OCI-M1 (cell line): ENCODE measurements at places on chromosomes 12 and 14.

- no peak for DNase-seq
These were observed 575 bp upstream of the FMNL3 start for GRCh38 chr12:49707812-49708147.

DNA sequence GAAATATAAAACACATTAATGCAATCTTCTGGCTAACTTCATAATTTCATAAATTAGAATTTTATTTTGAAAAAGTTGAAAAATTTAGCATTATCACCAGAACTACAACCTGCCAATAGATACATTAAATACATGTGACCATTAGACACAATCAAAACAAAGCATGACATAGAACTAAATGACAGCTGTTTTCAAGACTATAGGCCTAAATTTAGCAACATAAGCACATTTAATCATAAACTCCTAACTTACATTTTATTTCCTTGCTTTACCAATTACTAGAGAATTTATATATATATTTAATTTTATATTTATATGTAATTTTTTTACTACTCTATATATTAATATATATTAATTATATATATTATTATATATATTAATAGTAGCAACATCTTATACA lies 165.4 kb downstream of the CEP128 start:
- no peak for DNase-seq

- no peak for DNase-seq
These were observed 164.1 kb downstream of the ITPR2 start for GRCh38 chr12:26668847-26669246.

DNA sequence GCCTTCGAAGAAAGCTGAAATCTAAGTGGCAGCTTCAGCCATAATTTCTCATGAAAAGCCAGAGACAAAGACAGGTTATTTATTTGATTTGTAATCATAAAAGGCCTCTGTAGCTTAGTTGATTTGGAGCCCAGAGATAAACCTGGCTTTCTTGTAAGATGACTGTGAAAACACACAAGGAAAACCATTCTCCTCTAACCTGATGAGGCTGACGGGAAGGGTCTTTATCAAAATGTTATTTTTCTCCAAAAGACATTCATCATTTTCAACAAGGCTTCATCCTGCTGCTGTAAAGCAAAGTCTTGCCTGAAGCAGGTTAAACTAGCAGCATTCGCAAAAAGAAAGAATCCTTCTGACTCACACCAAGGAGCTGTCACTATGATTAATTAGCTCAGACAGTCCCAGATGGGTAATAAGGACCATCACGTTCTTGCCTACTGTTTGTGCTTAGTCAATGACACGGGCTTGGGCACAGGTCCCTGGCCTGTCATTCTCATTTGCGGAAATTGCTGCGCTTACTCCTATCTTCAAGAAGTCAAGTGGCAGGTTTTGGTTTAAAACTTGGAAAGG lies 286.6 kb downstream of the C12orf75 start:
- DNase-seq = no peak

- DNase-seq = no peak
These were observed 56.7 kb downstream of the PPFIBP1 start for GRCh38 chr12:27580561-27581330.

GRCh38 chr12:29902043-29902442 lies 118.3 kb upstream of the TMTC1 start:
- no peak for DNase-seq

- no peak for DNase-seq
These were observed 96.1 kb downstream of the PIWIL1 start for GRCh38 chr12:130433834-130434233.

- peak; percentile 52 for DNase-seq
These were observed 7.7 kb downstream of the GATC start for GRCh38 chr12:120453977-120454376.

DNA sequence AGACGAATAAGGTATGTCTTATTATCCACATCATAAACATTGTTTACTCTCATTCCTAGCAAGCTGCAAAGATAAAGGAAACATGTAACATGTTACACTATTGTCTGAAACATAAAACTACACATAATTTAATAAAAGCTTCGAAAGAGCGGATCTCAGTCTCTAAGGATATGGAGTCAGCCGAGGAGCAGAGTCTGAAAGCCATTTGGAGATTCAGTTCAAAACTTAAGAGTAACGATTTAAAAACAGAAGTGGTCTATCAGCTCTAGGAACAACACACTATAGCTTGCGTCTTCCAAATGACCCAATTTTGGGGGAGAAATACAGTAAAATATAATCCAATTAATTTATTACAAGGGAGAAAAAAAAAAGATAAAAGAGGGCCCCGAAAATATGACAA lies 775 bp downstream of the NEMF start:
- peak; percentile 46 for DNase-seq

DNA sequence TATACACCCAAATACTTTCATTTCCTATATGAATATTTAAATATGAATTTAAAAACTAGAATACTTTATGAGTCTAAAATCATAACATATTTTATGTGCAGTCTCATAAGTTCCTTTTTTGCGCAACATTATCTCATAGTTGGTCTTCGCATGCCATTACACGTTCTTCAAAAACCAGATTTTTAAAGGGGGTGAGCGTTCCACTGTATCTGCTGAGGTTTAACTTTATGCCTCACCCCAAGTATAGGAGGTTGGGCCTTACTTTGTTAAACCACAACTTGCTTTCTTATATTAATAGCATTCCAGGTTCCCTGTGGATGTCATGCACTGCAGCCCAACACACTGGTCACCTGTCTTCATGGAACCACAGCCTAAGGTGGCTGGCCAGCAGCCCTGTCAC lies 118.6 kb downstream of the APAF1 start:
- no peak for DNase-seq

DNA sequence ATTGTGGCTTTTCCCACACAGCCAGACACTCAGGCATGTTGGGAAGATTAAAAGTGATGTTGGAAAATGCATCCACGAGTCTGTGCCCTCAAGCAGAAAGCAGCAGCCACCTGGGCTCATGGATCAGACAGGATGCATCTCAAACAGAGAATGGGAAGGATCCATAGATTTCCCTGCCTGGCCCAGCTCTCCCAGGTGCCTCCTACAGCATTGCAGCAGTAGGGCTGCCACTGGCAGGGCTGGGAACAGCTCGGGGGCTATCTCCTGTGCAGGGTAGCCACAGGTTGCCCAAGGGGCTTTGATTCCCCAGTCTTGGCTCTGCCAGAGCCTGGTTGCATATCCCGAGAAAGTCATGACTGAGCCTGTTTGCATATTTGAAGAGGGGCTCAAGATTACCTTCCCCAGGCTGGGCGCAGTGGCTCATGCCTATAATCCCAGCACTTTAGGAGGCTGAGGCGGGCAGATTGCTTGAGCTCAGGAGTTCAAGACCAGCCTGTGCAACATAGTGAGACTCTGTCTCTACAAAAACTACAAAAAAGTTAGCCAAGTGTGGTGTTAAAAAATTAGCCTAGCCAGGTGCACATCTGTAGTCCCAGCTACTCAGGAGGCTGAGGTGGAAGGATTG lies 19.5 kb downstream of the C14orf132 start:
- no peak for DNase-seq

- no peak for DNase-seq
These were observed 1.4 kb upstream of the HOXC6 start for GRCh38 chr12:54026640-54027441.

DNA sequence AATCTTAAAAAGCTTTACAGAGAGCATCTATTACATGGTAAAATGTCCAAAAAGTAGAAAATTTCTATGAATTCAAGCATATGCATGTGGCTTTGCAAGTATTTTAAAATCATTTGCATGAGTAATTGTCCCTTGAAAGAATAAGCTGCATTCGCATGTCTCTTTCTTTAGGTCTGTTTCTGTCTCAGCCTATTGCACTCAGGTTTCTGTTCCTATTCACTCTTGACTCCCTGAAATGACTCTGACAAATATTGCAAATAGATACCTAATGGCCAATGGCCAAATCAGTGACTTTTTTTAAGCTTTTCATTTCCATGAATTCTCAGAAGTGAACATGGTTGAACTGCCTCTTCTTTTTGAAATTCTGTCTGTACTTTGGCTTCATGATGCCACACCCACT lies 6.4 kb upstream of the TTC8 start:
- no peak for DNase-seq

GRCh38 chr14:36690311-36691040 lies 28.8 kb downstream of the PAX9 start:
- no peak for DNase-seq

GRCh38 chr12:90226211-90226610 lies 517.6 kb upstream of the ATP2B1 start:
- no peak for DNase-seq

DNA sequence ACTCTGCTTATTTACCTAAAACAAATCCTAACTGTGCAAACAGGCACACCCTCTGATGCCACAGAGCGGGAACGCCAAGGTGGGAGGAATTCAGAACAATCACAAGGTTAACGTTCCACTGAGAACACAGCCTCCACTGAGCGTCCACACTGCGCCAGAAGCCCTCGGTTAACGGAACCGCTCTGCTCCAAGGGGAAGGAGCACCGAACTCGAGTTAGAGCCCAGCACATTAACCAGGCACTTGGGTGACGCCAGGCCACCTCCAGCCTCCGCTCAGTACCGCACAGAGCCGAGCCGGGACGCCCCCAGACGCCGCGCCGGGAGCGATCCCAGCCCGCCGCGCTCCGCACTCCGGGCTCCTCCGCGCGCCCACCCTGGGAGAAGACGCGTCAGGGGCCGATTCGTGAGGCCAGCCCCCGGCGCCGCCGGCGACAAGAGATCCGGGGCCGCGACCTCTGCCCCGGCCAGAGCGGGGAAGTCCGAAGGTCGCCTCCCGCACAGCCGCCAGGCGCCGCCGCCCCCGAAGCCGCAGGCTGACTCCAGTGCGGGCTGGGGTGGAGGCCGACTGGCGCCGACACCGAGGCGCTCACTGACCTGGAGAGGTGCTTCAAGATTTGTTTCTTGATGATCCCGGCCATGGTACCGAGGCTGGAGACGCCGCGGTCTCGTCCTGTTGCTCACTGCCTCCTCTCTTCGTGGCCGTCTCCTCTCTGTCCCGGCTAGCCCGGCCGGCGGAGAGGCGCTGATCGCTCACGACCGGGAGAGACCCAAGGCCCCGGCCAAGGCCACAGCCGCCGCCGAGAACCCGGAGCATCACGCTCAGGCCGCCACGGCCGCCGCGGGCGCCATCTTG lies 450 bp downstream of the BLTP3B start:
- DNase-seq = peak; percentile 85

DNA sequence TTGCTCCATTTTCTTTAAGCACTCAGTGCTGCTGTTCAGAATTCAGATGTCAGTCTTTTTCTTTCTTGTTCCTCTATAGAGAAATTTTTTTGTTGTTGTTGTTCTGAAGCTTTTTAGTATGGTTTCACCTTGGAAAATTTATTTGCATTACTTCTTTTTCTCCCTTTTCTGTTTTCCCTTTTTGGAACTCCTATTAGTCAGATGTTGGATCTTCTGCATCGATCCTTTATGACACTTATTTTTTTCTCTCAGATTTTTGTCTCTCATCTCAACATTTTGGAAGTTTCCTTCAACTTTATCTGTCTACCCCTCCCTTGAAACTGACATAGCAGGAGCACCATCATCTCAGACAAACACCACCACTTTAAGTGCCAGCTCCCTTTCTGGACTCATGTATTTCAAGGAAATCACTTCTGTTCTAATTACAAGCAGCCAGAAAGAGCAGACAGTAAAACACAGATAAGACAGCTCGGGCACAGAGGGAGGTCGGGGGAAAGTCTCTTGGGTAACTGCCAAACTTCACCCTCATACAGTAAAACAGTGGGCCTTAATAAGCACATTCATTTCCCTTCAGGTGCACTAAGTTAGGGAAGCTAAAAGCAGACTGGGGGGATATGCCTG lies 222.7 kb upstream of the PLXNC1 start:
- DNase-seq = peak; percentile 70

- no peak for DNase-seq
These were observed 112.6 kb downstream of the ERC1 start for GRCh38 chr12:1103632-1104031.

DNA sequence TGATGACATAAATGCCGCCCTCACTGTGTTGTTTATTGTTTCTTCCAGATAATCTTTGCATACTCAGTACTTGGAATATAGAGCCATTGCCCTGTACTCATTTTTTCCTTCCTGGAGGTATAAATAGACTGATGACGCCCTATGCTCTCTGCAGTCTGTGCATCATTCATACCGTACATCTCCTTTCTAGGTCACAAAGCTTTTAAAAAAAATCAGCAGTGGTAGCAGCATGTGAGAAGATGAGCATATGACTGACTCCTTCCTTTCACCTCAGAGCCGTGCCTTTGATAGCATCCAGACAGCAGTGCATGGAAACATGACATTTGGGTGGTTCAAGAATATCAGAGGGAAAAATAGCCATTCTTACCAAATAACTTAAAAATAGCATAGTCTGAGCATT lies 77.3 kb downstream of the PDE3A start:
- DNase-seq = no peak

GRCh38 chr14:25658988-25659387 lies 609.0 kb upstream of the STXBP6 start:
- no peak for DNase-seq

GRCh38 chr14:95664546-95664945 lies 21.7 kb upstream of the TCL1B start:
- DNase-seq = no peak

DNA sequence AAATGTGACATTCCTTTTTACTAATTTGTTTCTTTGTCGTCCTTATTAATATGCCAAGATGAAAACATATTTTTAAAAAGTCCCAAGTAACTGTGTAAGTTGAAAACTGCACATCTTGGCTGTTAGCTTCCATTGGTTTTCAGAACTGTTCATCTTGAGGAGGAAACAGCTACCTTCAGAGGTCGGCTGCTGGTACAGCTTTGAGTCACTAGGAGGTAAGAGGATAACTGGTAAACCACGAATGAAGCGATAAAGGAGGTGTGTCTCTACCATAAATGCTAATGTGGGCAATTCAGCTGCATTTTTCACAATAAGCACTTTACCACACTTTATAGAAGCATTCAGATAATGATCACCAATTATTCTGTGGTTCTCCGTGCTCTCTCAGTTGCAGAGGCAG lies 137.5 kb upstream of the KRAS start:
- peak; percentile 32 for DNase-seq

DNA sequence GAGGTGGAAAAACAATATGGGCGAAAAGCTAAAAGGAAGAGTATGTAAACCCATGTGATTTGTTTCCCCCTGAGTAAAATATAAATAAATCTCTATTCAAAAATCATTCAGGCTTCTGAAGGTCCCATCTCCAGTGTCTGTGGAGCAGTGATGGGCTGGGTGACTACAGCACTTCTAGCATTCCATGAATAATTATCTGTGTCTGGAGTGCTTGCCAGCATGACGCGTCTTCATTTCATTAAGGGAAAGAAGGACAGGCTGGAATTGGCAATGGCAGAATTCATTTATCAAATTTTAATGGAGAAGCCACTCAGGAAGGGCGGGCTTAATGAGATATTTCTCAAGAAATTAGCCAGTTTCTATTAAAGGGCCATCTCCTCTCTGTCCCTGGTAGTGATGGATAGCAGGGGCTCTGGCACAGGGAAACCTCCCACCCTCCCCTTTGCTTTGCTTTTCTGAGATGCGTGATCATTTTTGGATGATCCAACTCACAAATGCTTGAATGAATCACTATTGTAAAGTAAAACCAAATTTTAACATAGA lies 916.3 kb upstream of the SEL1L start:
- no peak for DNase-seq

DNA sequence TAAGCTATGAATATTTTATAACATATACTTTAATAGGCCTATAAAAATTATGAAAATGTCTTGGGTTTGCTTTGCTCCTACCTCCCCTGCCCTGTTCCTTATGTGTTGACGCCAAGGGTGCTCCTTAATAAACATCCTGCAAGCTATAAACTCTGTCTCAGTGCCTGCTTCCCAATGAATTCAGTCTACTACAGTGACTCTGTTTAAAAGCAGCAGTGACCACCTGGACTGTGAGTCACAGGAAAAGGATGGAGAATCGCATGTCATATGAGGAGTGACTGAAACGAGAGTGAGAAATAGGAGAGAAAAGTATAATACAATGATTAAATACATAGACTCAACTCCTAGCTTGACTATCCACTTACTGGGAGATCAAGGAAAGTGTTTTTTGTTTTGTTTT lies 41.1 kb upstream of the CFAP54 start:
- no peak for DNase-seq
